ENCODE measurements at places on chromosomes 4 and X.

DNA sequence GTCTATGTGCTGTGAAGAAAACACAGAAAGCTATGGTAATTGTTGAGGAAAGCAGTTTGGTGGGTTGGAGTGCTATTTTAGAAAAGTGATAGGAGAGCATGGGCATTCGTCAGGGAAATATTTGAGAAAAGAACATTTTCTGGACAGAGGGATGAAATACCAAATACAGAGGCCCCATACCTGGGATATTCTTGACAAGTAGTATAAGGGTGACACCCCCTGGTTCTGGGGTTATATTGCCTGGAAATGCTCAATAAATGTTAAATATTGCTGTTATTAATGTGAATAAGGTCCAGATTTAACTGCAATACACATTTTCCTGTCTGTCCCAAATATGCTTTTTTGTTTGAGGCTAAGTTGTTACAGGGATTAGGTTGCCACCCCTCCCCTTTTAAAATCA, 42.9 kb downstream of the WWC2 start:
- no peak for DNase-seq

DNA sequence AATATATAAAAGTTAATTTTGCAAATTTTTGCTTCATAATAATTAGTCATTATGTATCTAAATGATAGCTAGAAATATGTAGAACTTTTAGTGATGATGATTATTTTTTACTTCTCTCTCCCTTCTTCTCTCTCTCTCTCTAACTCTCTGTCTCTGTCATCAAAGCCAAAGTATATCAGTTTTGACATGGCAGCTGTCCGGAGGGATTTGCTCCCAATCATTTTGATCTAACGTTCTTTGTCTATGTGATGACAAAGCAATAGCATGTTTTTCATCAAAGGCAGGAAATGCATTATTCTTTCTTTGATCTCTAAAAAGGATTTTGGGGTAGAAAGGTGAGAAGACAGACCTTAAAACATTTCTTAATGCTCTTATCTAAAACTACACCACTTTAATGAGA, 402.1 kb downstream of the PDGFC start:
- DNase-seq = no peak

GRCh38 chr4:8320386-8320750, 50.8 kb downstream of the HTRA3 start:
- no peak for DNase-seq

DNA sequence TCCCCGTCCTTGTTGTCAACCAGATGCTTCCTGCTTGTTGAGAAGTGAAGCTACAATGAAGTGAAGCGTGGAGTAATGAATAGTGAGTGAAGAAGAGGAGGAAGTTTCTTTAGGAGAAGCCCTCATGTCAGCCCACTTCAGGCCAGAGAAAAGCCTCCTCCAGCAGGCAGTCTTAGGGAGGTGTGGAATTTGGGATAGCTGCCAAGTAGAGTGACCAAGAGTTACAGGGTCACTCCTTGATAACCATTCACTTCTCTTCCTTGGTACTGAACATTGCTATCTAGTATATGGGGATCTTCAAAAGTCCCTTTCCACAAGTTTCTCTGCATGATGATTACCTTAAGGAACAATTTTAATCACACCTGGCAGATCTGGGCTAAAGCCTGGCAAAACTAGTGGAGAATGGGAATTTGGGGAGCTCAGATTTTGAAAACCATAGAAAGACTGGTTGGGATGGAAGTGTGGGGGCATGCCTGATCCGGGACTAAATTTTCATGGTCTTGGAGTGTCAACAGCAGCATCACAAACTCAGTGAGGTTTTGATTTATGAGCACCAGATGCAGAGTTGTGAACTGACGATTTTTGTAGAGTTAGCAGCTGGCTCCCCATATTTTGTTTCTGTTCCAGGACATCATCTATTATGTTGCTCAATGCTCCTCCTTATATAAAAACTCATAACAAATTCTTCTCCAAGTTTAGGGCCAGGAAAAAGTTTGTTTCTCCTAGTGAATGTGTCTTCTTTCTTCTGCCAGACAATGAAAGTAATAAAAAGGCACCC, 53.1 kb downstream of the IGSF1 start:
- DNase-seq = no peak

DNA sequence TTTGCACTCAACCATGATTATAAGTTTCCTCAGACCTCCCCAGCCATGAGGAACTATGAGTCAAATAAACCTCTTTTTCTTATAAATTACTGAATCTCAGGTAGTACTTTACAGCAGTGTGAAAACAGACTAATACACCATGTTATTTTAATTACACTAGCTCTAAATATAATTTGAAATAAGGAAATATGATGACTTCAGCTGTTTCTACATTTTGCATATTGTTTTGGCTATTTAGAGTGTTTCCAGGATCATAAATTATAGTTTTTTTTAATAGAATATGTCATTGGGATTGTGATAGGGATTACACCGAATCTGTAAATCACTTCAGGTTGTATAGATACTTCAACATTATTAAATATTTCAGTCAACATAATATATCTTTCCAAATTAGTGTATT, 43.9 kb downstream of the UGT2B10 start:
- DNase-seq = no peak

DNA sequence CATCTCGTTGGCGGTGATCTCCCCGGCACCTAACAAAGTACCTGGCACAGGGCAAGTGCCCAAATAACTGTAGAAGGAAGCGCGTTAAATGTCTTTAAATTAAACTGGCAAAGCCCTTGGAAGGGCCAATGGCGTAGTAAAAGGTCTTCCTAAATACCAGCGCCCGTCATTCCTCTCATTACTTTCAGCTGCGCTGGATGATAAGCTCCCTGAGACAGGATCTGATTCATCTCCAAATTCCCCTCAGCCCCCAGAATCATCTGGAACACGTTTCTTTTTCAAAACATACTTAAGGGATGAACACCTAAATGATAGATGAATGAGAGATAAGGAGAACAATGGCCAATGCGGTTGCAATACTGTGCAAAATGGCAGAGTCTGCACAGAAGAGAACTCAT, 95.1 kb downstream of the AFAP1 start:
- DNase-seq = peak; percentile 98

GRCh38 chrX:94418065-94418464, 744.1 kb downstream of the FAM133A start:
- no peak for DNase-seq

- no peak for DNase-seq
These were observed 78.6 kb upstream of the ADRA2C start for GRCh38 chr4:3687538-3687937.

GRCh38 chr4:128346054-128346716, 58.6 kb upstream of the PGRMC2 start:
- DNase-seq = peak; percentile 43

GRCh38 chr4:2368746-2369437, 49.6 kb downstream of the ZFYVE28 start:
- no peak for DNase-seq

GRCh38 chrX:154477891-154478477, 1.1 kb downstream of the LAGE3 start:
- no peak for DNase-seq

DNA sequence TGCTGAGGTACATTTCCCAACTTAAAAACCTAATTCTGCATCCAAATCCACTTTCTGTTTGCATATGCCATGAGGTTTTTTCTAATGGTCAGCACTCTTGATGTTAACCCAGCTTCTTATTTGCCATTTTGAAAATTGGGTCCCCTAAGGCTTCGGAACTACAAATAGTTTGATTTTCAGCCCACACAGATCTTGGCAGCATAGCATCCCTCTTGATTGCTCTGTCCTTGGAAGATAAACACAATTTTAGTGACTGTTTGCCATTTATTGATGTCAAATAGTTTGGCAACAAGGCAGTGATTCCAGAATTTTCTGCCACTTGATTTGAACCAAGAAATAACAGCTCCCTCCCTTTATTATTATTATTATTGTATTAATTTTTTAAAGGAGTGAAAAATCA, 696.9 kb downstream of the RAB28 start:
- DNase-seq = no peak

- DNase-seq = peak; percentile 52
These were observed 14.8 kb downstream of the SOWAHB start for GRCh38 chr4:76883147-76883546.

GRCh38 chr4:1169171-1169671, 3.2 kb downstream of the SPON2 start:
- DNase-seq = no peak
